ENCODE measurements at places on chromosomes 2 and 18. TPM values are rescaled to one million over a fixed set of nuclear protein-coding genes. Genes with fewer than 3 reads are reported as not detected.
A peak's percentile ranks its signal among the peaks of the same experiment; 100 is the strongest.

Gene ABCG8
- total RNA-seq: not detected

GRCh38 chr2:102264952-102265351, 46.4 kb upstream of the IL1RL1 start:
- no peak for DNase-seq

- no peak for DNase-seq
Observed at GRCh38 chr2:48562281-48562680, 32.3 kb downstream of the STON1 start.

DNA sequence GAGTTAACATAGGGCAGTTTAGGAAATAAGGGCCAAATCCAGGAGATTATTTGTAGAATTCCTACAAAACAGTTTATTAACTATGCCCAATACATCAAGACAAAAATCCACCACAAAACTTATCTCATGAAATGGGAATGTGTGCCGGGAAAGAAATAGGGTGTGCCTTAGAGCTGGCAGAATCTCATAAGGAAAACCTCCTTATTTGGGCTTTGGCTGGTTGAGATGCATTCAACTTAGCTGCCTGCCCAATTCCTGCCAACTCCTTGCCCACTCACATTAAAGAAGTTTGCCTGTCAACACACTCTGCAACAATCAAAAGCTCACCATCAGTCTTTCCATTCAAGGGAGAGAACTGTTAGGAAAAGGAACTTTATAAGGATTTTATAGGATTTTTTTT, 500.6 kb downstream of the SATB2 start:
- no peak for DNase-seq

GRCh38 chr2:199261936-199262335, 195.8 kb downstream of the SATB2 start:
- no peak for DNase-seq

Gene TEX44
- not detected for total RNA-seq

DNA sequence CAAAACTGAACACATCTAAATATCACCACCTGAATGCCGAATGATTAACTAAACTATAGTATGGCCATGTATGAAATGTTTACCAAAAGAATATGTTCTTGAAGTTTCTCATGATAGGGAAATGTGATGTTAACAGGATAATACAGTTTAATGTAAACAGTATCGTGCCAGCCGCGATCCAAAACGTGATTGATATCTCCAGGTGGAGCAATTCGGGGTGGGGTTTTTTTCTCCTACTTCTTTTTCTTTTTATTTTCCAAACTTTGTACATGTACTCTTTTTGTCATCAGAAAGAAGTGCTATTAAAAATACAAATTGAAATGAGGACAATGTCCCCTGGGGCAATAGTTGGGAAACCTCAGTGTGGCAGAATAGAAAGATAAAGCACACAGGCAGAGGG, 4.0 kb upstream of the BIN1 start:
- DNase-seq: no peak

- DNase-seq: peak; percentile 63
Observed at GRCh38 chr2:69601179-69601612, 42.3 kb downstream of the AAK1 start.

Gene KIAA2012
- total RNA-seq: not detected

Gene GAL3ST2
- not detected for total RNA-seq

GRCh38 chr2:148944536-148944935, 69.5 kb downstream of the KIF5C start:
- DNase-seq: no peak

- no peak for DNase-seq
Observed at GRCh38 chr2:36975306-36975705, 9.0 kb upstream of the STRN start.

Gene STPG4
- total RNA-seq: not detected

- no peak for DNase-seq
Observed at GRCh38 chr2:56754627-56755026, 570.8 kb downstream of the CCDC85A start.

- no peak for DNase-seq
Observed at GRCh38 chr2:94872676-94873361, 1.6 kb downstream of the TEKT4 start.

GRCh38 chr2:85156153-85156552, 23.0 kb downstream of the TCF7L1 start:
- peak; percentile 53 for DNase-seq

Gene UGT1A10
- total RNA-seq: not detected

- DNase-seq: peak; percentile 31
Observed at GRCh38 chr2:216151313-216152025, 42.3 kb downstream of the XRCC5 start.

Gene UGT1A8
- total RNA-seq: not detected

DNA sequence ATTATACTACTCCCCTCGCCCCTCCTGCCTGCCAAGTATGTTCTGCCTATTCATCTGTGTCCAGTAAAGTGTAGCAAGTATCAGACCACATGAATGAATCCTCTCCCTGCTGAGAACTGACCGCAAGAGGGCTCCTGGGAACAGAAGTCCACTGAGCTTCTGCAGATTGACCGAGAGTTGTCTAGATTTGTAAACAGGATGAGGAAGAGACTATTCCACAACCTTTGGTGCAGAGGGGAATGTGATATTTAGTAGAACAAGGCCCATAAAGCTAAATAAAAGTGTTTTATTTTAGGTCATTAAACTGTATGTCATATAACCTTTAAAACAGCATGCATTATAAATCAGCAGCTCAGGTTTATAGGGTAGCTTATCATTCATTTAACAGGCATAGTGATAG, 377.0 kb downstream of the DCC start:
- DNase-seq: peak; percentile 23

Gene CLEC4F
- total RNA-seq: under 0.01 TPM

Gene KCNG2
- total RNA-seq: 1.4 TPM

GRCh38 chr2:73894877-73895276, 2.1 kb downstream of the ACTG2 start:
- no peak for DNase-seq

DNA sequence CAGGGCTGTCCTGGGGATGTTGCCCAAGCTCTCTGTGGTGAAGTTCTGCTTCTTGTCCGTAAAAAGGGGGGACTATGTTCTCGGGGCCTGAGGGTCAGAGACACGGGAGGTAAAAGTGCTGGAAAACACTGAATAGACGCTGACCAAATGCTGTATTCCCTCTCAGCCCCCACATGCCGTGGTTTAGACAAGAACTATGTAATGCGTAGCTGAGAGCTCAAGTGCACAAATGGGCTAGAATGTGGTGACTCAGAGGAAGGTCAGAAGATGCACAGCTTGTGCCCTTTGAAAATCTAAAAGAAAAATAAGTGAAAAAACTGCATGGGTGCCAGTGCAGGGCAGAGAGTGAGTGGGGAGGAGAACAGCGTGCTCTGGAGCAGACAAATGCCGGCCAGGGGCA, 80.3 kb upstream of the MAP4K4 start:
- peak; percentile 57 for DNase-seq
